ENCODE measurements at places on chromosomes 2 and 18. TPM values are rescaled to one million over a fixed set of nuclear protein-coding genes. Genes with fewer than 3 reads are reported as not detected.

DNA sequence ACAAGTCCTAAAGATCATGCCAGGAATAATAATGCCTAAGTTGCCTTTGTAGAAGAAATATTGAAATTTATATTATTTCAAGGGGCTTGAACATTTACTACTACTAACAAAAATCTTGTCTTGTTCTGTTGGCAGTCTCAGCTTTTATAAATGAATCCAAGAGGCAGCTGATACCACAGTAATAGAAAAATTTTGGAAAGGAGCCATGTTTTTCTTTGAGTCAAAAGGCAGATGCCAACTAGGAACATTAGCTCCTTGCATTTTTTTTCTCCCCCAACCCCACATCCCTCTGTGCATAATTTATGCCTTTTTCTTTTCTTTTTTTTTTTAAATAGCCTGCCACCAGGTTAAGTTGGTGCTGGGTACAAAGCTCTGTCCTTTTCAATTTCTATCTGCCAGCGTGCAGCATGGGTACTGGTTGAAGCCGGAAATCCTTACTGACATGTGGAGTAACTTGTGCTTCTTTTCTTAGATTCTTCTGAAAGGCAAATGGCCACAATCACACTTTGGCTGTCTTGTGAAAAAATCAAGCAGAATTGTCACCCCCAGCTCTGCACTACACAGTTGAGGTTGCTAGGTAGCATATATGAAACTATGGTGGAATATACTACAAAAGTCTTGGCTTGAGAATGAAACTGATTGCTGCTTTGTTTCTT, 98.8 kb downstream of the RHBDD1 start:
- no peak for DNase-seq

- no peak for DNase-seq
These were observed 60.1 kb downstream of the LIMS1 start for GRCh38 chr2:108594132-108594981.

DNA sequence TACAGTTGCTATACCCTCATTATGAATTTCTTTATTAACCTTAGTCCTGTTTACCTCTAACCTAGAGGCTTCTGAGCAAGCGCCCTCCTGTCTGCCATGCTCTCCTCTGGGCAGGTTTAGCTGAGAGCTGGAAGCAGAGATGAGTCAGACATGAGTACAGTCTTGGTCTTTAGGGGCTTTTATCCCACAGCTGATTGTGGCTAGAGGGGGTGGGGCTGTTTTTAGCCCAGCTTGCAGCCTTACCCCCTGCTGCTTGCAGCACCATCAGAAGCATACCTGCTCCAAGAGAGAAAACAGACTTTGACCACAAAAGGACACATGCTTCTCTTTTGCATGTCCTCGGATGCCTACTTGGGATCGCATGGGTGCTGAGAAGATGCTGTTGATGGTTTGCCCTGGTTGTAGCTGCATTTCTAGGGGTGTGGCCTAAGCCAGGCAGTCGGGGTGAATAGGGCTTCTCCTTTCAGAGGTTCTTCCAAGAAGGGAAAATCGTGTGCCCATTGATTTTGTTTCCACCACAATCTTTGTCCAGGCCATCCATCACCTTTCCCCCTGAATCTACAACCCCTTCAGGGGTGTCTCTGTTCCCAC, 115.0 kb upstream of the LGALSL start:
- DNase-seq: no peak

DNA sequence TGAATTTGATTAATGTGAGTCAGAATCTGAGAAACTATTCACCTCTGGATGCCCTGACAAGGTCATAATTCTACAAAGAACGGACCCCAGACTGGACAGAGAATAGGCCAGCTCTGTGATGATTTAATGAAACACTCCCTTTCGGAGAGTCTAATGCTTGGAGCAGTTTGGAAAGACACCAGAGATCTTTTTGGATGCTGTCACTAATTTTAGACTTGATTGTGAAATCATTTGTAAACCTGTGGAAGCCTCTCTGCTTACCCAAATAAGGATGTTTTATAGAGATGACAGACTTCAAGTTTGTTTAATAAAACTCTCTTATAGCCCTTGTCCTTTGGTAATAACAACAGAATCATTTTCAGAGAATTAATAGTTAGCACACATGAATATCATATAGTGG, 83.5 kb downstream of the MYL12B start:
- no peak for DNase-seq

GRCh38 chr2:181178823-181179412, 198.5 kb downstream of the UBE2E3 start:
- no peak for DNase-seq

GRCh38 chr2:3914241-3914640, 210.9 kb downstream of the DCDC2C start:
- no peak for DNase-seq

GRCh38 chr18:38023871-38024270, 458.3 kb upstream of the CELF4 start:
- no peak for DNase-seq

PTPRN gene
- total RNA-seq: 0.39 TPM

SP100 gene
- 171 TPM for total RNA-seq

LOXHD1 gene
- 1.0 TPM for total RNA-seq

GRB14 gene
- 5.1 TPM for total RNA-seq
